ENCODE measurements at places on chromosomes 6 and 20.
A peak's percentile ranks its signal among the peaks of the same experiment; 100 is the strongest.

DNA sequence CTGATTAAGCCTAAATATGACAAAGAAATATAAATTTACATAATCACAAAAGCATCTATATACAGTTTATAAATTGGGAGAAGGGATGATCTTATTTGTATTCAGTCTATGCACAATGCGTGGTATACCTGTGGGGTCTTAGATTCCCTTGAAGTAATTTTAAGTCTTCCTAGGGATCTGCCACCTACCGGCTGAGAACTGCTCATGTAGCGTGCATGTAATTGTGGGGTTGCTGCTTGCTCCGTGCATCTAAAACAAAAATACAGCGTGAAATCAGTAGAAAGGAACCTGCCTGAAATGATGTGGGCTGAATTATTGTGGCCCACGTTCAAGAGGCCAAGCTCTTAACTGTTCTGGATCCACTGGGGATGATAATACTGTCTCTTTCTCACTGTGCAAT is 187.3 kb downstream of the MBOAT1 start:
- no peaks in the 10 kb centered on the region for H3K36me3 ChIP-seq
- H3K27ac ChIP-seq: no peak overlapping the region
- H3K27me3 ChIP-seq: no peaks in the 10 kb centered on the region
- no peak for DNase-seq
- no peak overlapping the region for H3K4me3 ChIP-seq
- H3K4me1 ChIP-seq: no peaks in the 10 kb centered on the region

GRCh38 chr20:40600441-40601219 is 88.4 kb downstream of the MAFB start:
- no peak overlapping the region for H3K4me3 ChIP-seq
- H3K36me3 ChIP-seq: no peaks in the 10 kb centered on the region
- peaks cover 5% of the 10 kb centered on the region for H3K27me3 ChIP-seq
- no peaks in the 10 kb centered on the region for H3K4me1 ChIP-seq
- H3K27ac ChIP-seq: no peak overlapping the region
- no peak for DNase-seq

GRCh38 chr6:42764911-42765648 is 16.8 kb upstream of the BICRAL start:
- no peaks in the 10 kb centered on the region for H3K27me3 ChIP-seq
- no peak overlapping the region for H3K4me3 ChIP-seq
- no peak for DNase-seq

GRCh38 chr20:46894579-46894958 is at the start of gene EYA2:
TSS of gene EYA2 (plus strand) at chr20:46894843. CDS start at chr20:46990011, 95,168 bp downstream.
- H3K27me3 ChIP-seq: no peaks in the 10 kb centered on the region
- peaks cover 9% of the 10 kb centered on the region for H3K4me1 ChIP-seq
- H3K27ac ChIP-seq: peak within 1 kb of the TSS; percentile 62
- DNase-seq: peak; percentile 32

GRCh38 chr20:20373091-20373571 is 5.2 kb downstream of the INSM1 start:
- peaks cover 13% of the 10 kb centered on the region for H3K4me1 ChIP-seq
- H3K27ac ChIP-seq: no peak overlapping the region
- H3K27me3 ChIP-seq: peaks cover 13% of the 10 kb centered on the region
- H3K36me3 ChIP-seq: no peaks in the 10 kb centered on the region

DNA sequence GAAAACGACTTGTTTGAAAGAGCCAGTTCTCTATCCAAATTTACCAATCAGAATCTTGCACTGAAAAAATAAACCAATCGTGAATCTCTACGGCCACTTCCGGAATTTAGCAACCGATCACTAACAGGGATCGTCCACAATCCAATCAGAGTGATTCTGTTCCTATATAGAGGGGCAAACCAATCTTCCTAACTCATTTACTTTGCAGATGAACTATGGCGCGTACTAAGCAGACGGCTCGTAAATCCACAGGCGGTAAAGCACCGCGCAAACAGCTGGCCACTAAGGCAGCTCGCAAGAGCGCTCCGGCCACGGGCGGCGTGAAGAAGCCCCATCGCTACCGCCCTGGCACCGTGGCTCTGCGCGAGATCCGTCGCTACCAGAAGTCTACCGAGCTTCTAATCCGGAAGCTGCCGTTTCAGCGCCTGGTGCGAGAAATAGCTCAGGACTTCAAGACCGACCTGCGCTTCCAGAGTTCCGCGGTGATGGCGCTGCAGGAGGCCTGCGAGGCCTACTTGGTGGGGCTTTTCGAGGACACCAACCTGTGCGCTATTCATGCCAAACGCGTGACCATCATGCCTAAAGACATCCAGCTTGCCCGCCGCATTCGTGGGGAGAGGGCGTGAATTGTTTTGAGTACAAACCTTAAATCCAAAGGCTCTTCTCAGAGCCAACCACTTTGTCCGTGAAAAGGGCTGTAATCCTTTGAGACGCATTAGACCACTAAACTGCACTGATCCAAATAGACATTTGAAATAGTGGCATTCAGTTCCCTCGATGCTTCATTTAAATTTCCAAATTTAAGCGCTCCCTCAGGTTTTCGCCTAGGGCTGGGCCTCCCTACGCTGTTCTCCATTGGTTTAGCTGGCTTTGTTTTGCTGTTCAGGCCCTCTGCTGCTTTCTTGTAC is 138.0 kb downstream of the HFE start:
- DNase-seq: no peak
- peaks cover 6% of the 10 kb centered on the region for H3K4me1 ChIP-seq
- H3K4me3 ChIP-seq: peak overlapping the region; percentile 43
- H3K27me3 ChIP-seq: peaks cover 10% of the 10 kb centered on the region
- peak overlapping the region; percentile 87 for H3K27ac ChIP-seq

GRCh38 chr6:43287717-43288679 is 10.1 kb upstream of the SLC22A7 start:
- DNase-seq: no peak
- H3K27ac ChIP-seq: no peak overlapping the region
- peaks cover 6% of the 10 kb centered on the region for H3K27me3 ChIP-seq

DNA sequence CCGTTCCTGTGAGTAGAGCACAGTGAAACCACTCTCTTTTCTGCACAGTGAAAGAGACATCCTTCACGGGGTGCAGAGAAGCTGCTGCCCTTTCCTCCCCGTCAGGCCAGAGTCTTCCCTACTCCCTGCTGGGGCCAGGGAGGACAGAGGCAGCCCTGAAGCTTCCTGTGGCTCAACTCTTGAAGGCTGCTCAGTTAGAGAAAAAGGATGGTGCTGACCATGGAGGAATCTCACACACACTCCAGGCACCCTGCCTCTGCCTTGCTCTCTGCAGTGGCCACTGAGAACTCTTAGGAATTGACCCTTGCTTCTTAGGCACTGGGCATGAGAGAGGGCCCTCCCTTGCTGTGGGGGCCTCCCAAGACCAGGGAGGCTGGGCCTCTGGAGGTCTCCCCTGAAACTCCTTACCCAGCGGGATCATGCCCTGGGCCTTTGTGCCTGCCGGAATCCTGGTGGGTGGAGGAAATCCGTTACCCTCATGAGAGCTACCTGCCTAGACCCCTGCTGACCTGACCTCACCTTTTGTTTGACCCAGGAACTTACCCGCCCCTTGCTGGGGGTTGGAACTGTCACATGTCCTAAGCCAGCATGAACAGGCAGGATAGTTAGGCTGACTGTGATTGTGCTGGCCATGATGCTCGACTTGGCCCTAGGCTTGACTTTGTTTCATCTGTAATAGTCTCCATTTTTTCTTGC is 65.0 kb upstream of the CD93 start:
- H3K4me1 ChIP-seq: peaks cover 8% of the 10 kb centered on the region
- peak overlapping the region; percentile 46 for H3K27ac ChIP-seq
- DNase-seq: peak; percentile 18
- H3K27me3 ChIP-seq: no peaks in the 10 kb centered on the region
